ENCODE measurements at places on chromosomes 7 and 10.
A peak's percentile ranks its signal among the peaks of the same experiment; 100 is the strongest.

- DNase-seq = no peak
Observed at GRCh38 chr10:88952647-88953111, at the start of gene ACTA2. Gene ACTA2, minus strand, starts transcription at chr10:88952773. Its CDS starts 3,843 bp downstream, at chr10:88948930.

DNA sequence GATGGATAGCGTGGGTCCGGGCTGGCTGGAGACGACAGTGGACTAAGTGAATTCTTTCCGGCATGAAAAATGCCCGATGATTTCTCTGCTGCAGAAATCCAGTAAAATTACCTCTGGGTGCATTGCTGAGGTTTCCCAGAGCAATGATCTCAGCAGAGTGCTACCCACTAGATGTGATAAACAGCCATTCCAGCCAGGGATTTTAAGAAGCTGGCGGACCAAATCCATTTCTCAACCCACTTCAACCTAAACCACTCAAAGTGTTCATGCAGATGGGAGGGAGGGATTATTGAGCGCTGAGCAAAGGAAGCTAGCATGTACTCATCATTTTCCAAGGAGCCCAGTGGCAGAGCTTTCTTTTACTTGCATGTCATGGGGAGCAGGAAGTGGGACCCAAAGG, 116.7 kb downstream of the PRKCQ start:
- DNase-seq = no peak

GRCh38 chr10:124616040-124616835, 127.9 kb downstream of the FAM53B start:
- DNase-seq = no peak

- no peak for DNase-seq
Observed at GRCh38 chr10:120538091-120538490, 81.1 kb downstream of the PLPP4 start.

DNA sequence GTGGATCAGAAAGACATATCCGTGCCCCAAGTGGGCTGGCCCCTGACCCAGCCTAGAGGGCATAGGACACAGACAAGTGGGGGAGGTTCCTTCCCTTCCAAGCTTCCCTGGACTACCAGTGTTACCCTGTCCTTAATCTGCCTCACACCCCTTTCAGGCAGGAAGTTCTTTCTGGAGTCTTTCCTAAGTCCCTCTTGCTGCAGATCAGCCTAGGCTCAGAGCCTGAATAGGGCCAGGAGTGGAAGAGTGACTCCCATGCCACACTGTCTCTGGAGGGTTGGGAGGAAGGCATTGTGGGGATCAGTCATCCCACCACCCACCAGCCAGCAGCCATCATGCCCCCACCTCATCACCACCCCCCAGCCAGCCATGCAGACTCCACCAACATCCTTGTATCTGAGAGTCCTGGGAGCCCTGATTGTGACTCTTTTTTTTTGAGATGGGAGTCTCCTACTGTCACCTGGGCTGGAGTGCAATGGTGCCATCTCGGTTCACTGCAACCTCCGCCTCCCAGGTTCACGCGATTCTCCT, 22.6 kb downstream of the POLL start:
- no peak for DNase-seq

DNA sequence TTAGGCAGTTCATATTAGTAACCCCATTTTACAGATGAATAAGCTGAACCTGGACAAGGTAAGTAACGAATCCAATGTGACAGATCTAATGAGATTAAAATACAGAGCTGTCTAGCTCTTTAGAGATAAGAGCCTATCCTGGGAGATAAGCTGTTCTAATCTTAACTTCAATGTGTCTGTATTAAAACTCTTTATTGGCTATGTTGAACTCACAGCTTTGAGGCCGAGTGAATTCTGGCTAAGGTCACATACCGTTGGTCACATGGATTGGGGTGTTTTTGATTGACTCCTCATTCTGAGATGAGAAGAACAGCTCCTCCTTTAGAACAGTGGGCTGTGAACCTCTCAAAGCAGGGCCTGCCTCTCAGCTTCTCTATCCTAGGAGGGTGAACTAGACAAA, 113.4 kb upstream of the EEPD1 start:
- DNase-seq = no peak

- DNase-seq = no peak
Observed at GRCh38 chr7:22668971-22669401, 58.0 kb upstream of the IL6 start.

DNA sequence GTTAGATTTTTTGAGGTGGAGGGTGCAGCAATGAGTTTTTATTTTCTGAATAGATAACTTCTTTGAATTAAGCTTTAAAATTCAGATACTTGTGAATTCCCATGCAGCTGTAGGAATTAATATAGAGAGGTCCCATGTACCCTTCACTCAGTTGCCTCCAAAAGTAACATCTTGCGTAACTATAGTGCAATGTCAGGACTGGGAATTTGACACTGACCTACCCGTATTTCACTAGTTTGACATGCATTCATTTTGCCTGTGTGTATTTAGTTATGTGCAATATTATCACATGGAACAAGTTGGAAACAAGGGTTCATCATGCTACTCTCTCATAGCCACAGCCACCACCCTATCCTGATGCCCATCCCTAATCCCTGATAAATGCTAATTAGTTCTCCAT, 147.1 kb upstream of the IGFBP3 start:
- DNase-seq = no peak

- DNase-seq = no peak
Observed at GRCh38 chr7:99460651-99461050, 5.3 kb downstream of the ATP5MF start.

DNA sequence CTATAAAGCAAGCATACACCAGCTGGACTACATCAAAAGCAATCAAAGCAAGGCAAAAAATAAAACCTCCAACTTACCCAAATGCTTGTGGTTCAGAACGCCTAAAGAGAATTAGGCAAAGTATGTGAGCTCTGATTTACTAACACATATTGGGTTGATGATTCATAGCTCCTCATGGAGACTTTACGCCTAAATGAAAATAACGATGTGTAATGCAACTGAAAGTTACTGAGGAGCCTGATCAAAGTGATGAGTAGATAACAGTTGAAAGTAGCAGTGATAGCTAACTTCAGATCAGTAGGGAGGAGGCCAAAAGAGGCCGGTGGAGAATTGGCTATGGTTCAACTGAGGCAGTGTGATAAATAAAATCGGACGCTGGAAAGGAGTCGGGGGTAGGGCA, 85.0 kb downstream of the MPP7 start:
- DNase-seq = no peak

- DNase-seq = no peak
Observed at GRCh38 chr7:18834577-18834976, 282.9 kb downstream of the TWIST1 start.

GRCh38 chr10:44172883-44173607, 211.9 kb downstream of the CXCL12 start:
- no peak for DNase-seq

GRCh38 chr10:97222326-97222961, 36.7 kb upstream of the SLIT1 start:
- DNase-seq = peak; percentile 69

- no peak for DNase-seq
Observed at GRCh38 chr7:103914147-103914899, 75.1 kb downstream of the RELN start.

DNA sequence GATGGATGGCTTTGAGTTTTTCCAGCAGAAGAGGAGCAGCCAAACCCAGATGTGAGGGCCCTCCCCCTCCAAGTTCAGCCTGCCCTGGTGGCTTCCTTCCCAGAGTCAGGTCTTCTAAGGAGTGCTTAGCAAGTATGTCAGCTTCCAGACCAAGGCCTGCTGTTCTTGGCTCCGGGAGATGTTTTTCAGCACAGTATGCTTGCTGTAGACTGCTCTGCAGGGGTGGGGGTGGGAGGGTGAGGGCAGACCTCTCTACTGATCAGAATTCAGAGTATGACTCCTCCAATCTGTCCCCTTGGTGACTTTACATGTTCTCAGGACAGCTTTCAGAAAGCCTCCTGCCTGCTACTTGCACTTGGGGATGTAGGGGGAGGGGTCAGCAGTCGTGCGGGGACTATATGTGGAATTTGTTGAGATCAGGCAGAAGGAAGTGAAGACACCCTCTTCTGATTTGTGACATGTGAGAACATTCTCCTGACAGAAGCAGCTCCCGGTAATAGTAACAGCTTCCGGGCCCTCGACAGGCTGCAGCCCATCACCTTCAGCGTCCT, 516.4 kb upstream of the ZMIZ1 start:
- DNase-seq = no peak

- DNase-seq = no peak
Observed at GRCh38 chr10:65891073-65891981, 1034.5 kb upstream of the LRRTM3 start.

DNA sequence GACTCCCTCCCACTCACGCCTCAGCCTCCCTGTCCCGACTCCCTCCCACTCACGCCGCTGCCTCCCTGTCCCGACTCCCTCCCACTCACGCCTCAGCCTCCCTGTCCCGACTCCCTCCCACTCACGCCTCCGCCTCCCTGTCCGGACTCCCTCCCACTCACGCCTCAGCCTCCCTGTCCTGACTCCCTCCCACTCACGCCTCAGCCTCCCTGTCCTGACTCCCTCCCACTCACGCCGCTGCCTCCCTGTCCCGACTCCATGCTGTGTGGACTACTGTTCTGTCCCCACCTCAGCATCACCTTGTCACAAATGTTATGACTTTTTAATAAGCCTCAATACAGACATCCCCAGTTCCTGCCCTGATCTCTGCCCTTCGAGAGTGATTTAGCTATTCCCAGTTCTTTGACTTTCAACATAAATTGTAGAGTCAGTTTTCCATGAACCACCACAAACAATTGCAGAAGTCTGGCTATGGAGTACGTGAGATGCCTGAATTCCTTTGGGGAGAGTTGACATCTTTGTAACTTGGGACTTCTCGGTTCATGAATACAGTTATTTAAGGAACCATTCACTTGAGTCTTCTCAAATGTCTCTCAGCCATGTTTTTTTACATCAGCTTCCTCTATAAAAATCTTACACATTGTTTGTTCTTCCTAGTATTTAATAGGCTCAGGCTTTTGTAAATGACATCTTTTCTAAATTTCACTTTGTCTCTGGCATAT, 71.9 kb downstream of the FOXL3 start:
- DNase-seq = no peak

DNA sequence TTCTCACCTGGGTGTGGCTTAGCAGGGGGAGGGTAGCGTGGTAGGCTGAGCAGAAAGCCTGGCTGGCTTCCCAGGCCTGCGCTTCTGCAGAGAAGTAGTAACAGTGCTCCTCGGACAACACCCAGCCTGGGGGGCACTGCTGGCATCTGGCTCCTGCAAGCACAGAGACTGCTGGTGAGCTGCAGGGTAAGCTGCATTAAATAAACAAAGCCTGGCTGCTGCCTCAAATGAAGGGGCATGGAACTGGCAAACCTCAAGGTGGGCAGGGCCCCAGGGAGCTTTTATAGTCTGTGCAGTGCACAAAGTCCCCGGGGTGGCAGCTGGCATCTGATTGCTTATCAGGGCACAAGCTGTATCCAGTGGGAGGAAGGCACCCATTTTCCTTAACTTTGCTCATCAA, 3.9 kb downstream of the KLRG2 start:
- no peak for DNase-seq

DNA sequence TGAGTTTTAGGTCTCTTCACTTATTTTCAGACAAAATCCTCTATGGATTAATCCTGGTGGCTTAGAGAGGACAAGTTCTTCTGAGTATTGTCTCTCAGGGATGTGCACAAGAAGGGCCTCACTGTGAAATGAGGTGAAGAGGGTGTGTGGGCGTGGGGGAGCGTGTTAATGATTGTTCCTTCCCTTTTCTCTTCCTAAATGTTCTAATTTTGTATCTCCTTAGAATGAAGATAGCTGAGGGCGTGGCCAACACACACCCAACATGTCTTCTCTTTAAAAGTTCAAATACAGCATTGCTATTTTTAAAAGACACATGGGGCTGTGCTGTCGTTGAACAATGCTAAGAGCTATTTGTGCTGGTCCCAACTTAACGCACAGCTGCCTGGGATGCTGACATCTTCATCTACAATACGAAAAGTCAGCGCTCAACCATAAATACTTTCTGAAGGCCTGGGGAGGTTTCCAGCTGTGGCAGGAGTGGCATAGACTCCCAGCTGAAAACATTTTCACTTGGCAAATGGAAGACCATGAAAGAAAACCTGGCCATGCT, 135.9 kb downstream of the JCAD start:
- DNase-seq = no peak

GRCh38 chr10:34254596-34254995, 560.5 kb downstream of the PARD3 start:
- no peak for DNase-seq

GRCh38 chr10:3042589-3042988, 24.8 kb upstream of the PFKP start:
- no peak for DNase-seq

DNA sequence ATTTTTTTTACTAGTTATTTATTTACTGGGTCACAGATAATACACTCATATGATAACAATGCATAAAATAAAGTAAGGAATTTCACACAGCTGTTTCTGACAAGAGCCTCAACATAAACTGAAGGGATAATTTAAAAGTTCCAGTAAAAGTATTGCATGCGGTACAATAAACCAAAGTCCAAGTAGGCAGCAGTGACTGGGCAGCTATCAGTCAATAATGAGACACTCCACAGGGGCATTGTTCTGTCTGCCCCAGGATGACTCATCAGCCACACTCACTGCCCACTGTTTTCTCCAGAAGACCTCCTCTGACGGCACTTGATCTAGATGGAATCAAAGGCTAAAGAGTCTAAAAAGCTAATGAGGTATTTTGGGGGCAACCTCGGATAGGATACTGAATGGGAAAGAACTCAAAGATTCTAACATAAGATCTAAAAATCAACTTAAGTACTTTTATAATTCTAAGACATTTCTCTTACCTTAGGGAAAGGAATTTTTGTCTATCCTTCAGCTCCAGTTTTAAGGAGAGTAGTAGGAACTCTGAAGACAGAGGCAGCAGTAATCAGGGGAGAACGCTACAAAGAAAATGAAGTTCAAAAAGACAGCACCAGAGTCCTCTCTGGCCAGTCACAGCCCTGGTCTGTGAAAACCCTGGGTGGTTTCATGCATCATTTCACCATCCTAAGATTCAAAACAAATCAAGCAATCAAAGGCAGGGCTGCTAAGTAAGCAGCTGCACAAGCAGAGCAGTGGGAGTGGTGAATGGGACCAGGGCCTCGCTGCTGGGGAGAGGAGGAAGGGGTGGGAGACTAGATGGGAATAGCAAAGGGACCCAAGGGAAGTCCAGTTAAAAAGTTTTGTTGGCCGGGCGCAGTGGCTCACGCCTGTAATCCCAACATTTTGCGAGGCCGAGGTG, 175.1 kb downstream of the AVL9 start:
- peak; percentile 51 for DNase-seq

GRCh38 chr10:69814251-69814650, 12.5 kb downstream of the COL13A1 start:
- DNase-seq = no peak

DNA sequence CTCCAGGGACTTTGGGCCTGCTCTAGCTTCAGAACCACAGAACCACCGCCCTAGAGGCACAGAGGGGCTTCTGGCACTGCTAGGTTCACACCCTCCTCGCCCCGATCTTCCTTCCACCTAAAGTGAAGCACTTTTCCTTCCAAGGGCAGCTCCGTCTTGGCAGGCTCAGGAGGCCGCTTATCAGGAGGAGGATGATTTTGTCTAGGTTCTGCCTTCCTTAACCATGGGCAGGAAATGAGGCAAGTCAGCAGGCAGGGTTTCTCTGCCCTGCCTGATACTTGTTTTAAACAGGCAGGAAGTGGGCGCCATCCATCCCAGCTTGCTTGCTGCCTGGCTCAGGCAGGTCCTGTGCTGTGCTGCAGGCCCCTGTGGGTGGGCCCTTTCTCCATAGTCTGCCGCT, 8.3 kb upstream of the ATP6V0E2 start:
- no peak for DNase-seq

- no peak for DNase-seq
Observed at GRCh38 chr7:130394421-130395195, 14.3 kb downstream of the CPA1 start.
